ENCODE measurements at places on chromosomes 16 and 17.

- no peak for DNase-seq
Measured at GRCh38 chr16:58462499-58462996, 37.4 kb upstream of the NDRG4 start.

DNA sequence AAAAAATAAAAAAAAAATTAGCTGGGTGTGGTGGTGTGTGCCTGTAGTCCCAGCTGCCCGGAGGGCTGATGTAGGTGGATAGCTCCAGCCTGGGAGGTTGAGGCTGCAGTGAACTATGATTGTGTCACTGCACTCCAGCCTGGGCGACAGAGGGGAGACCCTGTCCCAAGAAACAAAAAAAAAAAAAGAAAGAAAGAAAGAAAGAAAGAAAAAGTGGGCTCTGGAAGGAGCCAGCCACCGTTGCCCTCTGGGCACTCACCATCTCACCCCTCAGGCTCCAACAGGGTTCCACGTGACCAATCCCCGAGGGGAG lies 87.3 kb upstream of the TOB1 start:
- DNase-seq = no peak

- no peak for DNase-seq
Measured at GRCh38 chr16:72367851-72368250, 195.9 kb upstream of the PMFBP1 start.

DNA sequence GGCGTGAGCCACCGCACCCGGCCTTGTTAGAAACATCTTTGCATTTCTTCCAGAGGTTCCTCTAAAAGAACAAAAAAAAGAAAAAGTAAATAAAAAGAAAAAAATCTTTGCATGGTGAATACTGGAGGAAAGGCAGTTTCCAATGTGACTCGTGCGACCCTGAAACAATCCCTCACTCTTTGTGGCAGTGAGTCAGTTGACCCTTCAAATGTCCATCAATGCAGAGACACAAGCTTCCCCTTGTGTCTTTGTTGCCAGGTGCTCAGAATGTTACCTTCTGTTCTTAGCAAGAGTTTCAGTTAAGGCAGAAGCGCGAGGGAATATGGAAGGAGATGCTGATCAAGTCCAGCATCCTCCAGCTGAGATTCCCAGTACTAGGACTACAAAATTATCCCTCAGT lies 16.4 kb downstream of the CACNG4 start:
- DNase-seq = no peak

GRCh38 chr16:66740533-66740932 lies 10.9 kb downstream of the DYNC1LI2 start:
- DNase-seq = no peak

DNA sequence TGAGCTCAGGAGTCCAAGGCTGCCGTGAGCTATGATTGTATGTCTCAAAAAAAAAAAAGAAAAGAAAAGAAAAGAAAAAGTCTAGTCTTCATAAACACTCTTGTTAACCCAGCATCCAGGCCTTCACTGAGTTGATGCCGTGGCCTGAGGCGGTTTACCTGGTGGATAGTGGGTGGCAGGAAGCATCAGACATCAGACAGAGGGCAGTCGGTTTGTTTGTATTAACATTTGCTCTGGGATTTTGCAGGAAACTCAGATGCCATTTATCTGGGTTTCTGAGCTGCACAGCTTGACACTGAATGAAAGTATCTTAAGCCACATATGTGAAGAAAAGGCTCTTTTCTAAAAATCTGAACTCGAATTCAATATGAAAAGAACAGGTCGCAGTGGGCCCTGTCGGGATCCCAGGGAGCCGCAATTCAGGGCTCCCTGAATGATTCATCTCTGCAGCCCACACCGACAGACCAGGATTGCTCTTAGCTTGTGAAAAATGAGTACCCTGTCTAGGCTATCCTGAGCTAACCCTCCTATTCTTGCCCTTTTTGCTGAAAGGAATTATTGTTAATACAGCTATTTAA lies 1.1 kb upstream of the DBNDD1 start:
- no peak for DNase-seq

DNA sequence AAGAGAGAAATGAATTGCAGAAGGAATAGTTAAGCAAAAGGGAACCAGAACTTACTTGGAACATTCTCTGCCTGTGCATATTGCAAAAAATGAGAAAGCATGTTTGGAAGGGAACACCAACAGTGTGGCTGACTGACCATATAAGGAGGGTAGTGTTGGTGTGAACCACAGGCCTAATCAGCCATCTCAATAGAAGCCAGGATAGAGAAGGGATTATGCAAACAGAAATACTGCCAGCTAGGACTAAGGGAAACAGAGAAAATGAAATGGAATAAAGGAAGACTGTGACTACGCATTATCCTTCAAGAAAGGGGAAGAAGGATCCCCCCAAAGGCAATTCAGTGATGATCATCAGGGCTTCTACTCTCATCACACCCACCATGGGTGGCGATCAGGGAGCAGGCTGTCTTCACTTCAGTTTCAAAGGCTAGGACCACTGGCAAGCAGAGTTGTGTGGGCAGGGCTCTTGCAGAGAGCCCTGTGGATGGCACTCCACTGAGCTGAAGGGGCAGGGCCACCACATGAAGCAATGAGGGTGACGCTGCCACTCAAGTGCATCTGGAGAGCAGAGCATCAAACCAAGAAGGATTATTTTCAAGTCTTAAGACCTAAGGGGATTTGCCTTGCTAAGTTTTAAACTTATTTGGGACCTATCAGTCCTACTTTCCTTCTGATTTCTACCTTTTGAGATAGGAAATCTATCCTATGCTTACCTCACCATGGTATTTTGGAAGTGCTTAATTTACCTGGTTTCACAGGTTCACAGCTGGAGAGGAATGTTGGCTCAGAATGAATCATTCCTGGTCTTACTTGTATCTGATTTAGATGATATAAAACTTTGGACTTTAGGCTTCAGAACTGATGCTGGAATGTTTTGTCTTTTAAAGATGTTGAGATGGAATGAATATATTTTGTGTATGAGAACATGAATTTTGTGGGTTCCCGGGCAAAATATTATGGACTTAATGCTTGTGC lies 140.5 kb downstream of the SSH2 start:
- DNase-seq = no peak

- no peak for DNase-seq
Measured at GRCh38 chr16:4847774-4848587, 700 bp downstream of the UBN1 start.

DNA sequence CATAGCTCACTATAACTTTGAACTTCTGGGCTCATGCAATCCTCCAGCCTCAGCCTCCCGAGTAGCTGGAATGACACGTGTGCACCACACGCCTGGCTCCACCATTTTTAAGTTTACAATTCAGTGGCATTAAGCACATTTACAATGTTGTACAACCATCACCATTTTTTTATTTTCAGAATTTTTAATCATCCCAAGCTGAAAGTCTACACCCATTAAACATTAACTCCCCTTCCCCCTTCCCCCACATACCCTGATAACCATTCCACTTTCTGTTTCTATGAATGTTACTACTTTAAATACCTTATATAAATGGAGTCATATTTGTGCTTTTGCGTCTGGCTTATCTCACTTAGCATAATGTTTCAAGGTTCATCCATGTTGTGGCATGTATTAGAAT lies 18.0 kb downstream of the NETO2 start:
- no peak for DNase-seq

DNA sequence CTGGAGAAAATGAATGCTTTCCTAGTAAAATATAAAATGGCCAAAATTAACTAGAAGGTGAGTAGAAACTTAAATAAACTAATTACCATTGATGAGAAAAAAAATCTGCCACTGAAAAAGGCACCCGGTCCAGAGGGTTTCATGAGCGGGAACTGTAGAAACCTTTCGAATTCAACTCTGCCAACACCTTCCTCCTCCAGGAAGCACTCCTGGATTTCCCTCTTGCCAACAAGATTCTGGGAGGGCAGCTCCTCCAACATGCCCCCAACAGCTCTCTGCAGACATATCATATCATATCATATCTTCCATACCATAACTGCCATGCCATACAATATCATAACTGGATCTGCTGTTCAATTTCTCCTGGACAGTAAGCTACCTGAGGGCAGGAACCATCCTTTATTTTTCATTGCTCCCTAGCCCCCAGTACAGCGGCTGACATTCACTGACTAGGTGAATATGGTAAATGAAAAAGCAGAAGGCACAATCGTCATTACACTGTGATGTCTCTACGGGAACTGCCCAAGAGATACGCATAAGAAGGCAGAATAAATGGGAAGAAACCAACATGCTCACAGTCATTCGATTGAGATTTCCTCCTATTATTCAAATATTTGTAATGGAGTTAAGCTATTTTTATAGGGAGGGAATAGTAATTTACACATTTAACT lies 9.2 kb downstream of the ARHGAP27 start:
- no peak for DNase-seq

DNA sequence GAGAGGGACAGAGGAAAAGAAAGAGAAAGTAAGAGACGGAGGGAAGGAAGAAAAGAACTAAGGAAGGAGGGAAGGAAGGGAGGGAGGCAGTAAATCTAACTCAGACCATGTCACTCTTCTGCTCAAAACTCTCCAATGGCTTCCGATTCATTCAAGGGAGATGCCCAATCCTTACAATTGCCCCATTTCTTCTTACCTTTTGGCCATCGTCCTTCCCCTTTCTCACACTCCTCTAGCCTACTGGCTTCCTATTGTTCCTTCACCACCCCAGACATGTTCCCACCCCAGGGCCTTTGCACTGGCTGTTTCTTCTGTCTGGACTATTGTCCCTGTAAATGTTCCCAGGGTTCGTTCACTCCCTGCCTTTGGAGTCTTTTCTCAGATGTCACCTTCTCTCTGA lies 72.3 kb downstream of the TOX3 start:
- no peak for DNase-seq

DNA sequence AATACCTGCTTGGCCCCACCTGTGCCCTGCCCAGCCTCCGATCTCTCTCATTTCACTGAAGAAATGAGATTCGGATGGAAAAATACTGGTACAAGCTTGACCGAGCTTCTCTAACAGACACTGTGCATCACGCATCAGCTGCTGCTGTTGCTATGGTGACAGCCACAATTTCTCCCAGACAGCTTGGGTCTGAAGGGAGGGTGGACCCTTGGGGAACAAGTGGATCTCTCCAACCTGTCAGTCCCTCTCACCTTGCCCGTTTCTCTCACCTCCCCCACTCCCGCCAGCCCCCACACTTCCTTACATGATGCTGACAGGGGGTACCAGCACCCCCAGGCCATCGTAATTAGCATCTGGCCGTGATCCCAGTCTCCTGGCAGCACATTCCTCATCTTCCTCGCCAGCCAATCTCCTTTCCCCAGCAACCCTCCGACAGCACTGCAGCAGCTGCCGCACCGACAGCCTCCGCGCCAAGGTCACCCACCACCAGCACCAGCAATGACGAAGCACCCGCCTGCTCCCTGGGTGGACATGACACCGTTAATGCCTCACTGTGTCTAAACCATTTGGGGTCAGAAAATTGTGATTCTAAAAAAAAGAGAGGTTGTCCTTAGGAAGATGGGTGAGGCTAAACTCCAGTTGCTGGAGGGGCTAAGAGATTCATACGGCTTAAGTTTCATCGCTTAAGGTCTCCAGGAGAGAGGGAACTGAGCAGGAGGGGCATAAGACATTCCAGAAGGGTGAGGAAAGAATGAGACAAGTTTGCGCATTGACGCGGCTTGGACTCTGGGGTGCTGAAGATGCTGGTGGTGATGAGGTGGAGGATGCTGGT lies 58.6 kb upstream of the TNRC6A start:
- DNase-seq = no peak

DNA sequence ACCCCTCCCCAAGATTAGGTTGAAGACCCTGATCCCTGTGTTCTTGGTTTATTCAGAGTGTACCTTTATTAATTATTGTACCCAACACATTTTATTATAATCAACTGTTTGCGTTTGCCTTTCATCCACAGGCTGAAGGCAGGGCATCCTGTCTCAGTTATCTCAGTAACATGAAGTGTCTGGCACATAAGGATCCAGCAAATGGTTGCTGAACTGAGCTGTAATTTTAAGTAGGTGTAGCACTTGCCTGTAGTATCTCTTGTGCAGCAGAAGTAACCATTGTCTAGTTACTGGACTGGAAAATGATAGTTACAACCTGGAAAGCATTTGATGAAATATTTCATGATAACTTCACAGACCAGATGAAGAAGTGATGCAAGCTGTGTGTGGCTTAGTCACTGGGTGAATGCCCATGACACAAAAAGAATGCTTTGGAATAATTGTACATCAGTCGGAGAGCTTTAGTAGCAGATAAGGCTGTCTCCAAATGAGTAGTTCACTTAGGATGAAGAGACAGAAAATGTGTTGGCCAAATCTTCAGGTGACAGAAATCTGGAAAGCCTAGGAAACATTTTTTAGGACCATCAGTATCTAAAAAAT lies 56.6 kb downstream of the ESRP2 start:
- no peak for DNase-seq

- no peak for DNase-seq
Measured at GRCh38 chr17:64779376-64780095, 117.4 kb upstream of the SMURF2 start.

DNA sequence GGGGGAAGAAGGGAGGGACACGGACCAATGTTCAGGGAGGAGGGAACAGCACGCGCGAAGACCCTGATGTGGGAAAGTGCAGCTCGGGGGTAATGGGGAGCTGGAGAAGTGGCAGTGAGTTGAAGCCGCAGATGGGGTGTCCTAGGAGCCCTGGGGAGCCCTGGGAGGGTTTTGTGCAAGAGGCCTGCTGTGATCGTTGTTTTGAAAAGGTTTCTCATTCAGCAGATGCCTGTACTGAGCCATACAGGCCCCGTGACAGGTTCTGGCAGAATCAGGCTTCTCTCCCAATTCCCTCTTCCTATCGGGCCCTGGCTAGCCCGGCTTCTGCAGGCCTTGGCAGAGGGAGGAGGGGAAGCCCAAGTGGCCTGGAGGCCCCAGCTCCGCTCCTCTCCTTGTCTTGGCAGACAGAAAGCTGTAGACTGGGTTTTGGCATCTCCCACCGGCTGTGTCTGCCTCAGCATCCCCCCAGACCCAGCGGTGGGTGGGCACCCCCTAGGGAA lies 38.4 kb upstream of the EMP2 start:
- DNase-seq = no peak

- no peak for DNase-seq
Measured at GRCh38 chr17:60526726-60527125, 684 bp upstream of the APPBP2 start.

- DNase-seq = no peak
Measured at GRCh38 chr17:81509207-81509971, 3.2 kb downstream of the ACTG1 start.

GRCh38 chr17:66520999-66521398 lies 218.6 kb downstream of the PRKCA start:
- DNase-seq = no peak

- no peak for DNase-seq
Measured at GRCh38 chr17:17326275-17326875, 23.2 kb downstream of the NT5M start.

DNA sequence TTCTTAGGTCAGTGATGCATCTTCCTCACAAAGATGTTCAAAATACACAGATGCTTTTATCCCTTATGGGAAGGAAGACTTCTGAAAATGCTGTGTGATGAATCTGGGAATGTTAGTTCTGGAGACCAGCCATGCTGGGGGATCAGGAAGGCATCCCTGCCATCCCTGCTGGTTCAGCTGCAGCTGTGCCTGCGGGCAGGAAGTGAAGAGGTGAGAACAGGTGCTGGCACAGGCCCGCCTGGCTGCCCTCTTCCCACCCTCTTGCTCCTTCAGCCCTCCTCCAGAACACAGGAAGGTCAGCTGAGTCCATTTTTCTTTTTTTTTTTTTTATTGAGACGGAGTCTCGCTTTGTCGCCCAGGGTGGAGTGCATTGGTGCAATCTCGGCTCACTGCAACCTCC lies 15.2 kb downstream of the RAB11FIP3 start:
- no peak for DNase-seq
